NCI-H187 treated with DMSO at 0.1 percent for 48 hours (cell line): ENCODE measurements at places on chromosomes 7 and 10.

DNA sequence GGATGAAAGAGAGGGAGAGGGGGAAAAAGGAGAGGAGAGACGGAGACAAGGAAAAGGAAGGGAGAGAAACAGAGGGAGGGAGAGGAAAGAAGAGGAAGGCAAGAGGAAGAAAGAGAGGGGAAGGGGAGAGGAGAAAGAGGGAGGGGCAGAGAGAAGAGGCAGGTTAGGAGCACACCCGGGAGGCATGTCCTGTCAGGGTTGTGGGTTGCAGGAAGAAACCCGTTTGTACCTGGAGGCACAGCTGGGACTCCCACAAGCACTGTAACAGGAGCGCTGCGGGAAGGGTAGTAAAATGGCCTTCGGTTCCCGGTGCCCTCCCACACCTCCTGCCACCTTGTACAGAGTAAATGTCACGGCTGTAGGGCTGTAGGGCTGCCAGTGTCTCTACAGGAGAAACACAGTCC lies 24.7 kb downstream of the FGFR2 start:
- no peak for DNase-seq

DNA sequence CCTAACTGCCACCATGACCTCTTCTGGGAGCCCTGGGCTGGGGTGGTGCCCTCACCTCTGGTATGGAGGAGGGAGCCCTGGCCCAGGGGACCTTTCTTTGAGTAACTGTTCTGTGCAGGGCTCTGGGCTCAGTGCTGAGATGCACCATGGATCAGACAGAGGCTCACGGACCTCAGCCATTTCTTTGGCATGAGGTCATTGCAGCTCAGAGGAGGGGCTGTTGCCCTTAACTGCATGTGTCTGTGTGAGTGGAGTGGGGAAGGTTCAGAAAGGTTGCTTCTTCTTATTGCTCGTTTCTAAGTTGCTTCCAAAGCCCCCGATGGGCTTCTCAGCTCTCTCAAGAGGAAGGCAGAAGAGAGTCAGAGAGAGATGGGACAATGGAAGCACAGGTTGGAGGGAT lies 233.9 kb downstream of the RPS24 start:
- DNase-seq = no peak

DNA sequence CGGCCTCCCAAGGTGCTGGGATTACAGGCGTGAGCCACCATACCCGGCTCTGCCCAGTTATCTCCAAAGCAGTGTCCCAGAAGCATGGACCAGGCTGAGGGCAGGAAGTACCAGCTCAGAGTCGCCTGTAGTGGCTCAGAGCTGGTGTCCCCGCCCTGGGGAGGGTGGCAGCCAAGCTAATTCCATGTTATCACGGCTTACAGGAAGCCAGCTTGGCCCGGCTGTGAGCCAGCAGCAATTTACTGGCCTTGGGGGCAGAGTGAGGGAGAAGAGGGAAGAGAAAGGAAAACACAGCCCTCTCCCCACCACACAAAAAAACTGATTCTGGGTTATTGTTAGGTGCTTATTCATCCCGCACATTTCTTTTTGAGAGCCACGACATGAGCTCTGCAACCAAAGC lies 88.1 kb downstream of the HIP1 start:
- DNase-seq = no peak

DNA sequence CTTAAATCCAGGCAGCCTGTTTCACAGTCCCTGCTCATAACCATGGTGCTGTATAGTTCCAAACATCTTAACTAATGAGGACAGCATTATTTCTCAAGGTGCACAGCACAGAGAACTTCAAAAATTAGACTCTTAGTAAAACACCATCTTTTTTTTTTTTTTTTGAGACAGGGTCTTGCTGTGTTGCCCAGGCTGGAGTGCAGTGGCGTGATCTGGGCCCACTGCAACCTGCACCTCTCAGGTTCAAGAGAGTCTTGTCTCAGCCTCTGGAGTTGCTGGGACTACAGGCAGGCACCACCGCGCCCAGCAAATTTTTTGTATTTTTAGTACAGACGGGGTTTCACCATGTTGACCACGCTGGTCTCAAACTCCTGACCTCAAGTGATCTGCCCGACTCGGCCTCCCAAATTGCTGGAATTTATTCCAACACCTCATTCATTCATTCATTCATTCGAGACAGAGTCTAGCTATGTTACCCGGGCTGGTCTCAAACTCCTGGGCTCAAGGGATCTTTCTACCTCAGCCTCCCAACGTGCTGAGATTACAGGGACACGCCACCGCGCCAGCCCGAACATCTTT lies 507 bp upstream of the TMEM254 start:
- no peak for DNase-seq

- no peak for DNase-seq
These were observed 243.5 kb downstream of the ADK start for GRCh38 chr10:74394416-74394969.

- DNase-seq = no peak
These were observed 20.4 kb upstream of the FIGNL1 start for GRCh38 chr7:50470250-50471163.

DNA sequence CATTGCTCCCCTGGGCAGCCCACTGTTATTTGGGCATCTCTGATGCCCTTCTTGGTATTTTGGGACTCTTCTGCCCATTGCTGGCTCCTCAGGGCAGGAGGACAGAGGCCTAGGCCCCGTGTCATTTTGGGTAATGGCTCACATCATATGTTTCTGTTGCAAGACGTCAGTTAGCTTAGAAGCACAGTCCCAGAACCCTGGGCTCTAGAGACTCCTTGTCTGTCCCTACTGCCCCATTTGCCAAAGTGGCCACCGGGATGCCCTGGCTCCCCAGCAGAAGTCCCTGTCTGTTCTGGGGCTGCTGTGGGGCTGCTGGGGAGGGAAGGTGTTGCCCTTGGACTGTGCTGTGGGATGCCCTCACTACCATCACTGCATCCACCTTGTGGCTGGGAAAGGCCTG lies 48.8 kb downstream of the ADCYAP1R1 start:
- no peak for DNase-seq

DNA sequence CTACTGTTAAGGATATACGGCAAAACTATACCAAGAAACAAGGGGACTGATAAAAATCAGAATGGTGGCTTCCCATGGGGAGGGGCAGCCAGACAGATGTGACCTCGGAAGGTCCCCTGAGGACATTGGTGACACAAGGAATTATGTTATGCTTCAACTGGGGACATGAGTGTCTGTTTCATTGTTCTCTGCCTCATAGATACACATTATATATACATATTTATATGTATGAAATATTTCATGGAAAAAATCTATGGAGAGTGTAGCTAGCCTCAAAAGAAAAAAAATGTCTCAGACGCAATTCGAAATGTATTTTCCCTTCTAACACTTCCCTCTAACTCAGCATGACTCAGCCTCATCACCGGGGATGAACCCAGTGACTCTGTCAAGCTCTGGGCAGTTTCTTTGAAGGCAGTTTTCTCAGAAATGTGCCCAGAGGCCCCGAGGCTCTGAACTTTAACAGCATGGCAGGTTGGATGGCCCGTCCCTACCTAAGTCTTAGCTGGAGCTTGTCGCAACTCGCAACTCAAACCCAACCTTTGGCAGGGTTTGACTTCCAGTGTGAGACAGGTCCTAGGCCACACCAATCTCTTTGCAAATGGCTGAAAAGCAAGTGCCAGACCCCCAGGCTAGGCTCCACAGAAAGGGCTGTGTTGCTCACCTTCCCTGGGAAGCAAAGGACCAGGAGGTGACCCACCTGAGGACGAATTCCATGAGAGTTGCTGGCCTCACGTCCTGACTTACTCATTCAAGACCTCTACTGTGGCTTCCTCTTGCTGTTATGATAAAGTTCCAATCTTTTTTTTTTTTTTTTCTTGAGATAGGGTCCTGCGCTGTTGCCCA lies 86.9 kb downstream of the CARD11 start:
- DNase-seq = no peak

GRCh38 chr7:78279032-78279431 lies 480.5 kb downstream of the PHTF2 start:
- DNase-seq = no peak

GRCh38 chr10:112653215-112653614 lies 206.2 kb downstream of the VTI1A start:
- DNase-seq = no peak

DNA sequence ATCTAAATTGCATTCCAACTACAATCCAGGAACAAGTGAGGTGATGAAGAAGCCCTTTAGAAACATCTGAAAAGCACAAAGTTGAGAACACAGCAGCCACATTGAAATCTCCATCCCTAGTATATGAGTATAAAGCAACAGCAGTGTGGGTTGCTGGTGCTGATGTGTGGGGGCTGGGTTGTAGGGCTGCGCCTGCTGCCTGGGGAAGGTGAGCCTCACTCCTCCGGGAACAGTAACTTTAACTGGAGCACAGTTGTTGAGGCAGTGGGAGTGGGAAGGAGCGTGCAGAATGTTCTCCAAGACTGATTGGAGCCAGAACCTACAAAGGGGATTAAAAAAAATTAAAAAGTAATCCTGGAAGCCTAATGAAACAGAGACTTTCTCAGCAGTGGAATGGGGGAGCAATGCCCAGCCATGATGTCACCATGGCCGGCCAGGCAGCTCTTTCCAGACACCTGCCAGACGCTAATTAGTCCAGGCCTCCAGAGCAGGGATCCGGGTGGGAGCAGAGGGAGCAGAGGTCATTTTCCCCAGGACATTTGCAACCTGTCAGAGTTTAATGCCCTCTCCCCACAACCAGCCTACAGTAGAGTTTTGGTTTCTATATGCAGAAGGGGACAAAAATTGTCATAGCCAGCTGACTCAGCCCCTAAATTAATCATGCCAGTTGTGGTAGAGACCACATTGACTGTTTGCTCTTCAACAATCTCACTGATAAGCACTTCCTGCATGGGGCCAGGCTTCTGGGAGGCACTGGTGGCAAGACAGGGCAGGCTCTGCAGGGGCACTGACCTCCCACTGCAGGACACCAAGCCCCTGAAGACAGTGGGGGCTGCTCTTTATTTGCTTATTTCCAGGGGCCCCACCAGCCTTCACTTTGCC lies 133.0 kb upstream of the ZNF32 start:
- no peak for DNase-seq

DNA sequence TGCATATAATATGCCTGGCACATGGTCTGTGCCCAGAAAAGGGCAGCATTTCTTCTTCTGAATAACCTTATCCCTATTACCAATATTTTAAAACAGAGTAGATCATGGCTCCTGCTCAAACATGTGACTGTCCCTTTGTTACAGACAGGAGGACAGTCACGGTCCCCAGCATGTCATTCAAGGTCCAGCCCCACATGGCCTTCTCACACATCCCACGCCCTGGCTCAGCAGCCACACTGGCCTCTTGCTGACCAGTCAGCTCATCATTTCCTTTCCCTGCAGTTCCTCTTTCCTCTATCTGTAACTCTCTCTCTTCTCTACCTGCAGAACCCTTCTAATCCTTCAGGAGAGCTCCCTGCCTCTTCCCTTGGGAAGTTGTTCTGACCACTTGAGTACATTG lies 167.8 kb downstream of the CHN2 start:
- DNase-seq = no peak

DNA sequence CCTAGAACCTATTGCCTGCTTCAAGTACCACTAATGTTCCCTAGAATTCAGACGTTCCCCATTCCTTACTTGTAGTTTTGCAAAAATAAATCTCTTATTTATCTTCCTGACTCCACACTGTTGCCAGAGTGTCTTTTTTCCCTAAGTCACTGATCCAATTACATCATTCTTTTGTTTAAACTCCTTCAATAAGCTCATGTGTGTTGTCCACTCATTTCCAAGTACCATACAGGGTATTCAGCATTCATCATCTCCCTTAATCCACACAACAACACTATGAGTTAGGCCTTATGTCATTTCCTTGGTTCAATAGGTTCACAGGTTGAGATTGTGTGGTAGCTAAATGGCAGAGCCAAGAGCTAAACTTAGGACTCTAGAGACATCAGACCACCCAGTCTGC lies 119.9 kb upstream of the RHOBTB1 start:
- no peak for DNase-seq

GRCh38 chr10:100978121-100978900 lies 9.0 kb downstream of the MRPL43 start:
- no peak for DNase-seq

- no peak for DNase-seq
These were observed 58.2 kb upstream of the CHST15 start for GRCh38 chr10:124151466-124152095.

DNA sequence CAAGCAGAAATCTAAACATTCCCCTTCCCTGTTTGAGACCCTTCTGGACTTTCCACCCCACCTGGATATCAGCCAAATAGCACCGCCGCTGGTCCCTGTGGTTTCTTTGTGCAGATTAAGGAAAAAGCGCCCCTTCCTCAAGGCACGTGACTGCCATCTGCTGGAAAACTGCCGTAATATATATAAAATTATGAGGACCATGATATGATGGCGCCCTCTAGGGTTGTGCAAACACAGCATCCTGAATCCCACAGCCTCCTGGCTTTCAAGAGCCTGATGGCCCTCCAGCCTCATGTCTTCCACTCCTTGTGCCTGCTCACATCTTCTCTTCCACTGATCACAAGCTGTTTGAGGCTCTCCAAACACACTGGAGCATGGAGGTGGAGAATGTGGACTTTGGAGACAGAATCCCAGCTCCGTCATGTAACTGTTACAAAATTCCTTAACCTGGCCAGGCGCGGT lies 121.3 kb downstream of the MYL10 start:
- DNase-seq = no peak

GRCh38 chr10:124150807-124151417 lies 57.5 kb upstream of the CHST15 start:
- DNase-seq = no peak

DNA sequence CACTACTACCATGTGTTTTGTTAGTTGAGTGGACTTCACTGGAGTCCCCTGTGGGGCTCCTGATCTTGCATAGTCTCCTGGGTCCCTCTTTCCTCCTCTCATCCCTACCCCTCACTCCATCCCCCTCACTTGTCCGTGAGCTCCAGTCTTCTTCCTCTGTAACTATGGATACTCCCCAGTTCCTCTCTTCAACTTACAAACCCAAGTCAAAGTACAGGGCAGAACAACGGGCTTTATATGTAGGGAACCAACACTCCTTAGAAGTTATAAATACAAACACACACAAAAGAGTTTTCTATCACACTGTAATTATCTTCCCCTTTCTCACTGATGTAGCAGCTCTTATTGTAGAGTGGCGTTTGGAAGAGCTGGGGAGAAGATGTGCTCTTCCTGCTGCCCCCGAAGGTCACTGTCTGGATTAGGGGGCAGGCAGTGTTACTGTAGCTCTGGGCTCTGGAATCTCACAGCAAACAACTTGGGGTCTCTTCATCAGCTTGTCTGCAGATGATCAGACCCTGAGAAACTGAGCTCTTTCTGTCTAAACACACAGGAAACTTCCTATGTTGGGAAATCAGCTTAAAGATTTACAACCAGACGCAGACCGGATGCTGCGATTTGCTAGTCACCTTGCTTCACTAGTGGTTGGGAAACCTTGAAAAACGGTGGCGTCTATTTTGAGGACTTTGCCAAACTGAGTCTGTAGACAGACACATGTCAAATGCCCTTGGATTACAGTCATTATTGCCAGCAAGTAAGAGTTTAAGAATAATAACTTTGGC lies 13.6 kb downstream of the SNX10 start:
- DNase-seq = no peak

- DNase-seq = no peak
These were observed 280.2 kb upstream of the IMMP2L start for GRCh38 chr7:111842491-111842890.
